A549 (cell line): ENCODE measurements at places on chromosomes 11 and 22. TPM values are rescaled to one million over a fixed set of nuclear protein-coding genes. Genes with fewer than 3 reads are reported as not detected.

The RAB39A gene
- polyA plus RNA-seq = 0.42 to 1.1 TPM (median 0.93 TPM) in 3 replicates

GRCh38 chr11:2688381-2689231 lies 11.2 kb downstream of the KCNQ1OT1 start:
- DNase-seq = no peak

- DNase-seq = no peak
Measured at GRCh38 chr11:20310596-20311394, 52.7 kb upstream of the HTATIP2 start.

The MAPK8IP2 gene
- polyA plus RNA-seq = 2.2 to 3.0 TPM (median 2.8 TPM) in 3 replicates

GRCh38 chr22:46946383-46946962 lies 184.0 kb downstream of the TBC1D22A start:
- DNase-seq = no peak

The OPCML gene
- not detected in 3 replicates for polyA plus RNA-seq

DNA sequence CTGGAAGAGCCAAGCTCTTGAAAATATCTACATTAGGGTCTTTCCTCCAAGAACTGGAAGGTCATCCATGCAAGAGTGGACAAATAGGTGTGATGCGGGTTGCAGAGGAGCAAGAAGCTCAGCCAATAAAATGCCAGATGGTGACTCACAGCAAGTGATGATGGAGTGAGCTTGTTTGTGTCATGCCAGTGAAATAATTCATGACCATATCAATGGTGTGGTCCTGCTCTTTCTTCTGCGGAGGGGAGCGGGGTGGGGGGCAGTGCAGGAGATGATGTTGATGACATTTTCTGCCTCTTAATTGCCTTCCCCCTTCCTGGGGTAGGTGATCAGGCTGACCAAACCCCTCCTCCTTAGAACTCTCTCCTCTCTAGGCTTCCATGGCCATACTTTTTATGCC lies 118.5 kb upstream of the TIMP3 start:
- DNase-seq = no peak

The APOL2 gene
- polyA plus RNA-seq = 21.5 to 23.8 TPM (median 23.1 TPM) in 3 replicates

GRCh38 chr11:66115638-66116301 lies 45.7 kb downstream of the PACS1 start:
- no peak for DNase-seq

The TIRAP gene
- polyA plus RNA-seq = 4.5 to 5.4 TPM (median 4.9 TPM) in 3 replicates

DNA sequence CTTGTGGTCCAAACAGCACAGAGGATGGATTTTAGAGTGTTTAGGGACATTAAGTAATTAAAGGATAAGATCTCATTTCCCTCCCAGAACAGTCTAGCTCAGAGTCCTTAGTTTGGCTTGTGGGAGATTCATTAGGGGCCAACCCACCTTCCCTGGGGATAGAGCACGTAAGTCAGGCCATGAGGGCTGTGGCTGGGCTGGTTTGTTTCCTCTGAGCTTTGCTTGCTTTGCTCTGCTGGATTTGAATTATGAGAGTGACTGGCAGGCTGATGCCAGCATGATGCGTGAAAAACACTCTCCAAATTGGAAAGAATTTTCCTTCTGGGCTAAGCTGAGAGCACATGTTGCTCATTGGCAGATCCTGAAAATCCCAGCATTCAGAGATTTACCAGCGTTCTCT lies 84.7 kb upstream of the HEPHL1 start:
- DNase-seq = no peak

The HDHD5 gene
- 31.0 to 35.5 TPM (median 34.9 TPM) in 3 replicates for polyA plus RNA-seq

DNA sequence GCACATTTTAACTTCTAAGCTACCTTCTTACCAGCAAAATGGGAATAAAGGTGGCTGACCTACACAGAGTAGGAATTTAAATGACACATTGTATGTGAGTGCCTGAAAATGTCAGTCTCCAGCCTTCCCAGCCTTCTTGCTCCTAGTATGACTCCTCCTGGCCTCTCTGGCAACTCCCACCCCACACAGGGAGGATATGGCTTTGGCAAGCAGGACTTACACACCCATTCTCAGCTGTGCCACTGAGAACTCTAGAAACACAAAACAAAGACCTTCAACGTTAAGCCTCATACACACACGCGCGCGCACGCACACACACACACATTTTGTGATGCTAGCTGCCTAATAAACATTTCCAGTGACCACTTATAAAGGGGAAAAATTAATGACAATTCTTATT lies 65.8 kb downstream of the PACSIN2 start:
- no peak for DNase-seq

The CYP2D6 gene
- 0.63 to 1.0 TPM (median 0.91 TPM) in 3 replicates for polyA plus RNA-seq

DNA sequence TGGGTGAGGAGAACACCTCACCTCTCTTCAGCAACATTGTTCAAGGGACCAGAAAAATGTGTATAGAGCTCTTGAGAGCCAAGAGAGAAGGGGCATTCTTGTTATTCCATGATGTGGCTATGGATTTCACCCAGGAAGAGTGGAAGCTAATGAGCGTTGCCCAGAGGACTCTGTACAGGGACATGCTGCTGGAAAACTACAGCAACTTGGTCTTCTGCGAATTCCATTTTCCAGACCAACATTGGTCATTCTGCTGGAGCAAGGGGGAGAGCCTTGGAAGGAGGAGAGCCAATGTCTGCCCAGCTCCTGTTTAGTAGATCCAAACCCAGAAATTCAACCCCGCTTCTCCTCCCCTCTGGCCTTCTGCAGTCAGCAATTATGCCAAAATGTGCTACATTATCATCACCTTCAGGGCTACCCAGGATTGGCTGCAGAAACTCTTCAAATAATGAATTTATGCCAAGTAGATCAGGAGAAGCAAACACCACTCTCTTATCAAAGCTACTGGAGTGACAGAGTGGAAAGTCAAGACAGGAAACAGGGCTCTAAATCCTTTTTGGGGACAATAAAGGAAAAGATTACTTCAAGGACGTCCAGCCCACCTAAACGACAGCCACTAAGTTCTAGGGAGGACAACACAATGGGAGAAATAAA lies 707.5 kb upstream of the LUZP2 start:
- no peak for DNase-seq

The OR4D9 gene
- not detected in 3 replicates for polyA plus RNA-seq

DNA sequence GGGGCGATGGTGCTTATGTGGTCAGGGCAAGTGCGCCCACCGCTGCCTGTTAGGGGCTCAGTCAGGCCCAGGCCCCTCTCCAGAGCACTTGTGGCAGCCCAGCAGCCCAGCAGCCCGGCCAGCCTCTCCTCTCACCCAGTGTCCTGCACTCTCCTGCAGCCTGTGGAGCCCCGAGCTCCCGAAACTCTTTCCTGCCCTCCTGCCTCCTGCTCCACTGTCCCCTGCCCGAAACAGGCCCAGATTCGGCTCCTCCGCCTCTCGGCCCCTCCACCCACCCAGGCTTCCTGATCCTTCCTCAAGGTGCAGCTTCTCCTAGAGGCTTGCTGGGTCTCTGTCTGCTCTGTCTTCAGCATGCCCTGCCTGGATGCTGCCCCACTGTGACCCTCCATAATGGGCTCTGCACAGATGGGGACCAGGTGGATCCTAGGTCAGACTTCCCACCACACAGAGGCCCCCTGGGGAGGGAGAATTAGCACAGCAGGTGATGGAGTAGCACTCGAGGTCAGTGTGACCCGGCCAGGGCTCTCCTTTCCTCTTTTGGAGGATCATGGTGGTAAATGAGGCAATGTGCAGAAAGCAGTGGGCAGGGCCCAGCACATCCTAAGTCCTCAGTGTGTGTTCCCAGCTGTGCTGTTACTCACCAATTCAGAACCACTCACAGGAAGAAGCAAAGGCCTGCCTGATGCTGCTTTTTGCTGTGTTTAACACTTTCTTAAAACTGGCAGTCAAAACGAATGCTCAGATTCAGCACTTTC lies 18.6 kb upstream of the NAP1L4 start:
- no peak for DNase-seq

The CCDC90B gene
- 63.7 to 65.9 TPM (median 65.5 TPM) in 3 replicates for polyA plus RNA-seq

The DEFB108B gene
- polyA plus RNA-seq = not detected in 3 replicates

DNA sequence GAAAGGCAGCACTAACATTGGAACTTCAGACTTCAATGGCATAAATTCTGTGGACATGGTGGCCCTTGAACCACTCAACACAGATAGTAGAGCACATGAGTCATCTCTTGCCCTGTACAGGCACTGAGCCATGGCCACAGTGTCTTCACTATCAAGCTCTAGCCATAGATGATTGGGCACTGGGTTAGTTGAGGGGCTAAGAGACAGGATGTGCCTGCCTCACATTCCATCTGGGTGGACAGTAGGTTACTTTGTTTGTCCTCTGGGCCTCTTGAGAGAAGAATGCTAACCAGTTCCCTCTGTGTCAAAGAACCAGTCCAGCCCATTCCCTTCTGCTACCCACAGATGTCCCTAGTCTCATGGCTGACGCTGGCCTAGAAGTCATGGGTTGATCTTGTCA lies 39.8 kb downstream of the OR6Q1 start:
- no peak for DNase-seq

The GGT5 gene
- polyA plus RNA-seq = 2.2 to 3.3 TPM (median 2.5 TPM) in 3 replicates

DNA sequence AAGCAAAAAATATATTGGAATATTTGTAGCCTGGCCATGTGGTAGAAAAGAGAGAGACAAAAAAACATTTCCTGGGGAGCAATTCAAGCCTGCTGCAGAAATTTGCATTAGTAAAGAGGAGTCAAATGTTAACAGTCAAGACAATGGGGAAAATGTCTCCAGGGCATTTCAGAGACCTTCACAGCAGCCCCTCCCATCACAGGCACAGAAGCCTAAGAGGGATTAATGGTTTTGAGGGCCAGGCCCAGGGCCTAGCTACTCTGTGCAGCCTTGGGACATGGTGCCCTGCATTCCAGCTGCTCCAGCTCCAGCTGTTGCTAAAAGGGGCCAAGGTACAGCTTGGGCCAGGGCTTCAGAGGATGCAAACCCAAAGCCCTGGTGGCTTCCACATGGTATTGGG lies 46.8 kb downstream of the PGR start:
- DNase-seq = no peak

DNA sequence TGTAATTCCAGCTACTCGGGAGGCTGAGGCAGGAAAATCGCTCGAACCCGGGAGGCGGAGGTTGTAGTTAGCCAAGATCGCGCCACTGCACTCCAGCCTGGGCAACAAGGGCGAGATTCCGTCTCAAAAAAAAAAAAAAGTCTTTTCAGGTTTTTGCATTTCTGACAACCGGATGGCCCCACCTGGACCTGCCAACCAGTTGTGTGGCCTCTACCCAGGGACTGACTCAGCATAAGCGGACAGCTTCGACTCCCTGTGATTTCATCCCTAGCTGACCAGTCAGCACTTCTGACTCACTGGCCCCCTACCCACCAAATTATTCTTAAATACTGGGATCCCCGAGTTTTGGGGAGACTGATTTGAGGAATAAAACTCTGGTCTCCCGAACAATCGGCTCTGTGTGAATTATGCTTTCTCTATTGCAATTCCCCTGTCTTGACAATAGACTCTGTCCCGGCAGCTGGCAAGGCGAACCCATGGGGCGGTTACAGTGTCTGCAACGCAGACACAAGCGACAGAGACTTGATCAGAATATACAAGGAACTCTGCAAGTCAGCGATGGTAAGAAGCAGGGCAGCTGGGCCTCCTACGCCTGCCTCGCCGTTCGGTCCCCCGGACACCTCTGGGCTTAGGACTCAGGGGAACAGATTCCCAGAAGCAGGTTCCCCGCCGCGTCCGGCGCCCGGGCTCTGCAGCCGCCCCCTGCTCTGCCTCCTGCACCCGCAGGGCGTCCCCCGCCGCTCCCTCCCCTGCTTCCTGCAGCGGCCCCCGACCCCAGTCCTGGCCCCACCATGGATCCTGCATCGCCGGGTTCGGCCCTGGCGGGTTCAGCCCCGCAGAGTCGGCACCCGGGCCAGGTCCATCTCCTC lies 741 bp upstream of the TALDO1 start:
- peak; percentile 45 for DNase-seq

GRCh38 chr11:36452961-36453360 lies 57.1 kb downstream of the TRAF6 start:
- DNase-seq = peak; percentile 15

DNA sequence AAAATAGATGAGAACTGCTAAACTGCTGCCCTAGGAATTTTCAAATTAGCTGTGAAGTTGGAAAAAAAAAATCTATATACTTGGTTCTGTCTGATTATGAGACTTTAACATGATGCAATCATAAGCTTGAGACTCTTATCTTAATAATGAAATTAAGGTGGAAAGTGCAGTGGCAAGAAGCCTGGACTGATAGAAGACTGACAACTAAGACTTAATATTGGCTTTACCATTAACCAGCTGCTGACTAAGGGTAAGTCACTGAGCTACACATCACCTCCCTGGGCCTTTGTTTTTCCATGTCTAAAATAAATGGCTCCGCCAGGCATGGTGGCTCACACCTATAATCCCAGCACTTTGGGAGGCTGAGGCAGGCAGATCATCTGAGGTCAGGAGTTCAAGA lies 56.9 kb downstream of the SLC35F2 start:
- no peak for DNase-seq

The CCDC89 gene
- not detected in 3 replicates for polyA plus RNA-seq

DNA sequence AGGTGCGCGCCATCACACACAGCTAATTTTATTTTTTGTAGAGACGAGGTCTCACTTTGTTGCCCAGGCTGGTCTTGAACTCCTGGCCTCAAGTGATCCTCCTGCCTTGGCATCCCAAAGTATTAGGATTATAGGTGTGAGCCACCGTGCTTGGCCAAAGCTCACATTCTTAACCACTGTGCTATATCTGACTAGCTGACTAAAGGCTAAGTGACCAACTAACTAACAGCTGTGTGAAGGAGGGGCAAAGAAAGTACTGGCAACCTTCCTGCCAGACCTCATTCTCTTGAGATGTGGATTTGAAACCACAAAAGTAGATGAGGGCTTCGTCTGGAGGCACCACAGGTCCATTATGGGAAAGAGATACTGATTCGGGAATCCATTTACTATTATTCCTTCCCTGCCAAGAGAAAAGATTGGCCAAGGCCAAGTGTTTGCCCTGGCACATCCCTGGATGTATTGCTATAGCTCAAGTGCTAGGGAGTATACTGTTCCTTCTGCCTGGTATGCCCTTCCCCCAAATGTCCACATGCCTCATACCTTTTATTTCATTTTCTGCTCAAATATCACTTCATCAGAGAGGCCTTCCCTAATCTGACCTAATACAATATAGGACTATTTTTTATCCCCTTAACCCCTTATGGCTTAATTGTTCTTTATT lies 52.7 kb upstream of the RRM1 start:
- DNase-seq = no peak

DNA sequence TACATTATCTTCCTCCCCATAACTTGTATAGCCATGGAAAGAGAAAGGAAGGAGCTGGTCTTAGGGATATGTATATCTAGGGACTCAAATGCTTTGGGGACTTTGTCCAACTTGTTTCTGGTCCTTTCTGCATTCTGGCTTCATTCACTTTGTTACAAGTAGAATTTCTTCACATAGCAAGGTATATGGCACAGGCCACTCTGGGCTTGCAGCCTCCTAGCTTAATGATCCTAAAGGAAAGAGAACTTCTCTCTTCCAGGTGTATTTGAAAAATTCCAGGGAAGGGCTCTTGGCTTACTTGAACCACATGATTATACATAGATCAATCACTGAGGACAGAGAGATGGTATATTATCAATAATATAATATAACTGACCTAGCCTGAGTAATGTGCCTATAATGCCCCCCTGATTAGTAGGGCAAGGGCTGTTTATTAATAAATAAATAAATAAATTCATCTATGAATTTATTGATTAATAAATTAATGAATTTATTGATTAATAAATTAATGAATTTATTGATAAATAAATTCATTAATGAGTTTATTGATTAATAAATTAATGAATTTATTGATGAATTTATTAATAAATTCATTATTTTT lies 48.2 kb upstream of the CEP295 start:
- DNase-seq = no peak

The PRODH gene
- polyA plus RNA-seq = 1.5 to 2.4 TPM (median 2.3 TPM) in 3 replicates
